ENCODE measurements at places on chromosomes 2 and 18.

DNA sequence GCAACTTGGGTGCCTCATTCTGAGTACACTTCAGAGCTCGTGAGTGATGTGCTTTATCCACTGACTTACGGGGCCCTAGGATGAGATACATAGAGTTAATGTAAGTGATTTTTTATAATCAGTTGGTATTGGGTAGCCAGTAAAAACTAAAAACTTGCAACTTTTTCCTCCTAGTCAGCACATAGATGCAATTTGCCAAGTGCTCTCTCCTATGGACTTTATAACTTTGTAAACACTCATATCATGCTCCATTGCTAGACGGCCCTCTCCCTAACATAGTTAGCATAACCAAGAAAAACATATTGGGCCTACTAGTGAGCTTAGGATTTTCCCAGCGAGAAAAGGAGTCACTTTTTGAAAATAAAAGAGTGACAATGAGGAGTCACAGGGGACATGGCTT, 60.4 kb downstream of the PLB1 start:
- no peak for DNase-seq

GRCh38 chr2:15223887-15224286, 337.2 kb downstream of the NBAS start:
- no peak for DNase-seq

GRCh38 chr2:235229236-235229635, 264.6 kb upstream of the AGAP1 start:
- DNase-seq, result no peak

DNA sequence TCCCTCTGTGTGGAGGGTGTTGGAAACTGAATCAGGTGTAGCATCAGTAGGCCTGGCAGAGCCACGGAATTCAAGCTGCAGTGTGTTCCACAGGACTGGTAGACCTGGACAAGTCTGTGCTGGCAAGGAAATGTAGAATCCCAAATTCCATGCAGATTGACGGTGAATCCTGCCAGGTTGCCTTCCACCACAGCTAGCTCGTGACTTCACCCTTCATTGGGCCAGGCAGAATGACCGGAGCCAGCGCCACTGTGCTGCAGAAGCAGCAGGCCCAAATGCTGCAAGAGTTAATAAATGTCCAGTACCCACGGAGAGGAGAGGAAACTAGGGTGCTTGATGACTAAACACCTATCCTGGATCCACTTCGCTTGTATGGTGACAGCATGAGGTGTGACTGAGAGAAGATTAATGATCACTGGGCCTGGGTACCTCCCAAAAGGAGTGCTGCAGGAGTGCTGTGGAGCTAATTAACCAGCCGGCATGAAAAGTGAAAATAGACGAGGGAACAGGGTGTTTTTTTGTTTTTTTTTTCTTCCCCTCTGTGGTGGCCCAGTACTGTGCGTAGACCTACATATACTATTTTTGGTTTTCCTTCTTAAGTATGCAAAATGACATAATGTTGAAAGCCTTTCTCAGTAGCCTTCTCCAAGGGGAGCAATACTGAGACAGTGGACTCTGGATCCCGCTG, 122.2 kb downstream of the TANC1 start:
- no peak for DNase-seq

GRCh38 chr2:151777935-151778334, 43.7 kb upstream of the NEB start:
- DNase-seq, result no peak

DNA sequence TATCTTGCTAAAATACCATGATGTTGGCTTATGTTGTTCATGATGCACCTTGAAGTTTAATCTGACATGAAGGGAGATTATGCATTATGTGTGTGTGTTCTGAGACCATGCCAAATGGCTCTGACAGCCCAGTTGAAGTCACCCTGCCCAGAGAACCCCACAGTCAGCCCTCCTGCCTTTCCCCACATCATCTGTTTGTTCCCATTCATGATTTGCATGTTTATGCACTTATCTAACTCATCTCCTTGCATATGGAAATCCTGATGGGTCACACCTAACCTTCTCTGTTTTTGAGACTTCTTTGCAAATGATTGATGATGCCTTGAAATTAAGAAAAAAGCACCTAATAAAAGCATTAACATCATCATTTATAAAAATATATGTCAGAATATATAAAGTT, 752.2 kb downstream of the GALR1 start:
- DNase-seq, result no peak

DNA sequence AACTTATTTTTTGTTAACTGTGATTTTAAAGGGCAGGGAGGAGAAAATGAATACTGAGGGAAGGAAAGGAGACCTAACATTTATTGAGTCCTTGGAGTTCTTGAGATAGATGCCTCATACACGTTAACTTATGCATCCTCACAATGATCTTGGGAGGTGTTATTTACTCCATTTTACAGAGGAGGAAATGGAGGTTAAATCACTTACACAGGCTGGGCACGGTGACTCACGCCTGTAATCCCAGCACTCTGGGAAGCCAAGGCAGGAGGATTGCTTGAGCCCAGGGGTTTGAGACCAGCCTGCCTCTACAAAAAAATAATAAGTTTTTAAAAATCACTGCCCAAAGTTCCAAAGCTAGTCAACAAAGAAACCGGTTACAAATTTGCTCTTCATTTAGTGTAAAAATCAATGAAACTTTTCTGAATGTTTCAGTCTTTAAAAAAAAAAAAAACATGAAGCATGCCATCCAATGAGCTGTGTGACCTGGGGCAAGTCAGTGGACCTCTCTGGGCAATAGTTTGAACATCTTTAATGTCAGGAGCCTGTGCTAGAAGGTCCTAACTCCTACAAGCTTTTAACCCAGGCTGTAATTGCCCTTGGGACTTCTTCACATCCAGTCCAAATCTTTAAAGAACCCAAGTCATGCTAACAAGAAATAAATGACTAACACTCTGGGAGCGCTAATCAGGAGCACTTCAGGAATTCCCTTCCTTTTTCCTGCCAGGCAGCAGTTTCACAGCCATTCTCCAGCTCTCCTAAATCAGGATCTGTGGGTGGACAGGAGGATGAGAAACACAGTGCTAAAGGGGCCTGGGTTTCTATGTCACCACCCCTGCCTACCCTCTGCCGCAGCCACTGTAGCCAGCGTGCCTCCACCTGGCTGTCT, 176.4 kb downstream of the TMEM247 start:
- no peak for DNase-seq

DNA sequence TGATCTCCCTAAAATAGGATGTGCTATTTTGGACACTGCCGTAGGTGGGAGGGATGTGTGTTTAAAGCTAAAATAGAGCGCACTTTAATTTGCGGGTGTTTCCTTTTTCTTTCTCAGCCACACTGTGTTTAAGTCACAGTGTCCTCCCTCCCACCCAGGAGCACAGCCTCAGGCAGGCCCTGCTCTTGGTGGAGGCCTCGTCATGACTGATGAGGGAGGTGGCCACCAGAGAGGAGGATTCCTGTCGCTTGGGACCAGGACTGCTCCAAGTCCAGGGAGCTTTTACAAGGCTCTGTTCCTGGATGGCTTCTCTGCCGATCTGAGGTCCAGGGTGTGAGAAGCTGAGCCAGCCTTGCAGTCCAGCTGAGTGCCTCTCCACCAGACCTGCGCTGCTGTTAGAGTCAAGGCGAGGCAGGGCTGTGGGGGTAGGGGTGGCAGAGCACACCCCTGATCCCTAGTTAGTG, 33.5 kb downstream of the INPP4A start:
- DNase-seq, result no peak

- DNase-seq, result peak; percentile 91
Measured at GRCh38 chr2:209933499-209934483, 68.6 kb upstream of the RPE start.

GRCh38 chr2:99822474-99823207, 319.7 kb downstream of the AFF3 start:
- DNase-seq, result no peak

DNA sequence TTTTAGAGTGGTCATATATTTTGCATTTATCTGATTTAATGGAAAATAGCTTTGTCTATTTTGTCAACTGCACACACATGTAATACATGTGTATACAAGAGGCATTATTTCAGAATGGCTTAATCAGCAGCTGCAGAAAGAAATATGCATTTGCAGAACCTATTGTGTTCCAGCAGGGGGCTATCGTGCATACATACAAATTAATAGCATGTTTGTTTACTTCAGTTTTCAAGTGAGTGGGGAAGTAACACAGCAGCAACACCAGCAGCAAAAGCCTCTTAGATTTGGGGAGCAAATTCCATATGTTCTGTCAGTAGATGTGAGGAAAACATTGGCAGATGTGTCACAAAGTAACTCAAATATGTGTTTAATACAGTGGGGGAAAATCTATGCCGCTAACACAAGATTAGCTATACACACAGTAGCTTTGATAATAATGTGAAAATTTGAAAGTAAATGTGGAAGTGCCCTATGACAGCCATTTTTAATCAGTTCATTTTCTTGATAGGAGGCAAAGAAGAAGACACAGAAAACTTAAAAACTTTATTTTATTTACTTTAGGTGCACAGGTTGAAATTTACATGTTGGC, 218.1 kb downstream of the WDR7 start:
- peak; percentile 71 for DNase-seq

GRCh38 chr2:173544641-173545363, 190.1 kb downstream of the CDCA7 start:
- no peak for DNase-seq

DNA sequence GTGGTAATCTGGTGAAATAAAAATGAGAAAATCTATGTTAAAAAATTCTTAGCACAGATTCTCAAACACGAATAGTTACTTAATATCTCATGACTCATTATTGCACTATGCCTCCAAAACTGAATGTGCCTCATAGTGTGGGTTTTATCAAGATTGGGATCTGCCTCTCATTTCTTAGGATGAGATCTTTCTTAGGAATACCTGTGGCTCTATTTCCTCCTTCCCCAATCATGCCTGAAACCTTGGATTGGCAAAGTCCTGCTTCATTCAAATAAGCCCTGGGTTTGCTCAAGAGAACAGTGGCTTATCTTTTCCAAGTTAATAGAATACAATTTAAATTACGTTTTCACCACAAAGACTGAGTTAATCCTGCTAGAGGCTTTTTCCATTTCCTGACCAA, 100.3 kb downstream of the DPP10 start:
- DNase-seq, result peak; percentile 14

Data from putamen (tissue), 1 donor.